ENCODE measurements at places on chromosomes 7 and 10.

DNA sequence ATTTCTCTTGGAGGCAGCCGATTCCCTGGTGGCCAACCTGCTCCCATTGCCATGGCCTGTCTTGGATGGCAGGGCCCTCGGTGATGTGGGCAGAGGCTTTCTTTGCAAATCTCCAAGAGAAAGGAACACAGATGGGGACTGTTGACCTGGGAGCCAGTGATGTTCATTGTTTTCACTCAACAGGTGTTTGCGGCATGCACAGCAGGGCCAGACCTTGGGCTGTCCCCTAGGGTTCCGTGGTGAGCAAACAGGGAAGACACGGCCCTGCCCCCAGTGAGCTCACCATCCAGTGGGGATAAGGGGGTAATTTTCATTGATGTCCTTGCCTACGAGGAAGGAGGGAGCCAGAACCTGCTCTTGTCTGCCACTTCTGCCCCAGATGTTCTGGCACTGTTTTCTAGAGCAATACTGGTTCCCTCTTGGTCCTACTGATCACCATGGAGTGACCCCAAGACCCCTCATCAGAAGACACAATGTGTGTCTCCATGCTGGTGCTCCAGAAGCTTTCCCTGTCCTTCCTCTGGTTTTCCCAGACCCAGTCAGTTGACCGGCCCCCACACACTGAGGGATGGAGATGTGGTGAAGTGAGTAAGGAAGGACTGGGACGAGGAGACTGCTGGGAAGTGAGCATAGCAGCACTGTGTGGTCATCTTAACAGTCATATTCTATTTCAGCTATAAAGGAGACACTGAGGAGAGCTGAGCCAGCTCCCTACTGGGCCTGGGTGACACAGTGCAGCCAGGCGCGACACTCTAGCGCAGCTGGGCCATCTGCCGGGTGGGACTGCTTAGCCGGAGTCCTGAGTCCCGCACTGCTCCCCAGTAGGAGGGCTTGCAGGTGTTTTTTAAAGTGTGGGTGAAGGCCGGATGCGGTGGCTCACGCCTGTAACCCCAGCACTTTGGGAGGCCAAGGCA lies 20.4 kb upstream of the FIGNL1 start:
- no peak for DNase-seq

DNA sequence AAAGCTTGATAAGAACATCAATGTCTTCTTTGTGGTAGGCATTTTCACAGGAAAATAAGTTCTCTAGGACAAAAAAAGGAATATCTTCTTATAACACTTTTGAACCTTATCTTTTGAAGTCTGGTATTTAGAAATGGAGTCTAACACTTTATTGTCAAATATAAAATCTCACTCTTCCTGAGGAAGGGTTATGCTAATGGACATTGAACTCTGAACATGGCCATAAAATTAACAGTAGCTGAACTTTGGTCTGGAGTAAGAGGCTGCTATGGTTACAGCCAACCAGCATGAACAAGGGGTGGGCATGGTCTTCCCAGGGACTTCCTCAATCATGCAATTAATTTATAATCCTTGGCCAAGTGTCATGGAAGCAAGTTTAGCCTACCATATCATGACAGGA lies at the start of gene CLRN3:
TSS of gene CLRN3 (minus strand) at position 199 of the 400 bp plus-strand sequence. CDS start at position 42, 157 bp downstream.
- no peak for DNase-seq

- no peak for DNase-seq
Observed at GRCh38 chr7:102165136-102165535, 121.5 kb upstream of the SH2B2 start.

DNA sequence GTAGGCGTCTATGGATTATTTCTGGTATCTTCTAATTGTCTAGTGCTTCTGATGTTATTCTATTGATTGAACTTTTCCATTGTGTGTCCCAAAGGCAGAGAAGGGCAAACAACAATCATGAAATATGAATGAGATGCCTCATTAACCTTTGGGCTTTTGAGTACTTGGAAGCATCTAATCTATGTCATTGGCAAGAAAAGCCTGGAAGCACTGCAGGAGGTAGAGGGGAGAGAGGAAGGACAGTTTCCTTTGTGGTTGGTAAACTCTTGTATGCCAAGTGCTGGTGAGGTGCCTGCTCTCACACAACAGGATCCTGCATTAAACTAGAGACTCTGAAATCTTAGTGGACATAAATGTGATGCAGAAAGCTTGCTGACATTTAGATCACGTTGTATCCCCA lies 155.2 kb upstream of the TPK1 start:
- DNase-seq, result no peak

DNA sequence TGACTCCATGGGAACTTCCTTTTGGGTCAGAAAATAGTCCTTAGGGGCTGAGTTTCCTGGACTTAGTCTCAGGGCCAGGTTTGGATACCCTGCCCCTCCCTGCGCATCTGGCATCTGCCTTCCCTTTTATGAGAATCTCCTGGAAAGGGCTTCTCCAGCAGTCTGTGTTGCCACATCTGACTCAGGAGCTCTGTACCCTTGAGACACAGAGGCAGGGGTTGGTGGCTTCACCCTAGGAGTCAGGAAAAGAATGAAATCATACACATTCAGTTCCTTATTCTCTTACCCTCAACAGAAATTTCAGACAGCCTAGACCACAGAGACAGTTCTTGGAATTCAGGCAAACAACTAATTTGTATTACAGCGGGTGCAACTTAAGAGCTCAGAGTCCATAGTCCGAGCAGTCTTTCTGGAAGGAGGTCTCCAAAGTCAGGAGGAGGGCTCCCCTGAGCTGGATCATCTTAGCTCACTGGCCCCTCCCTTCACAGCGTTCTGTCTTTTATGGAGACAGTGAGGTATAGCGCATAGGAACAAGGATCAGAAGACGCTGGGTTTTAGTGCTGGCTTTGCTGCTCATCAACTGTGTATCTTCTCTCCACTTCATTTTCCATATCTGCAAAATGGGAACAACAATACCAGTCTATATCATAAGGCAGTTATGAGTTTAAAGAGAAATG lies 3.0 kb upstream of the PLAU start:
- DNase-seq, result peak; percentile 65

Measured in heart left ventricle (tissue), 16 donors.